ENCODE measurements at places on chromosomes 7 and 10.

DNA sequence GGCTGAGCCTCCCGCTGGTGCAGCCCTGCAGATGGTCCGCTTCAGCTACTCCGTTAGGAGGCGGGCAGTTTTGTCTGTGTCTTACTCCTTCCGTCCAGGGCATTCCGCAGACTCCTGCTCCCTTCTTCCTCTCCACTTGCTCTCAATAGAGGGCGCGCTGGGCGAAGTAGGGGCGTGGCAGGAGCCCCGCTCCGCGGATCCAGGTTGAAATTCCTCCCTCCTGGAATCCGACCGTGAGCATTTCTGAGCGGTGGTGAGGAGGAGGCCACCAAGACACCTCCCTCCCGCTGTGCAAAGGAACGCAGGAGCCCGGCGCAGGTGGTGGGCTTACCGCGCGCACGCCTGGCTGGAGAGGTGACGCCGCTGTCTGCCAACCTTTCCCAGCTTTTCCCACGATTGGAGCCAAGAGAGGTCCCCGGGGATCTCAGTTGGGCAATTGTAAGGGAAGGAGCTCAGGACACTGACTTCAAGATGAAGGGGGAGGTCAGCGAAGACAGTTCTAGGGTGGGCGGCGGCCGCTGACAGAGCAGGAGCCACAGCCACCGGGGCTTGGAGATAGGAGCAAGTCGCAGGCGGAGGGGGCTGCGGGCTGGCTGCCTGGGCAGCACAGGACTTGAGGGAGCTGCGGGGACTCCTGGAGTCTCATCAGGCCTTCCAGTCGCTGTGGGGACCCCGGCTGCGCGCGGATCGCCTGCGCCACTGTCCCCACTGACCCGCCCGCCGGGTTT lies 1011.3 kb downstream of the XPNPEP1 start:
- DNase-seq: no peak

DNA sequence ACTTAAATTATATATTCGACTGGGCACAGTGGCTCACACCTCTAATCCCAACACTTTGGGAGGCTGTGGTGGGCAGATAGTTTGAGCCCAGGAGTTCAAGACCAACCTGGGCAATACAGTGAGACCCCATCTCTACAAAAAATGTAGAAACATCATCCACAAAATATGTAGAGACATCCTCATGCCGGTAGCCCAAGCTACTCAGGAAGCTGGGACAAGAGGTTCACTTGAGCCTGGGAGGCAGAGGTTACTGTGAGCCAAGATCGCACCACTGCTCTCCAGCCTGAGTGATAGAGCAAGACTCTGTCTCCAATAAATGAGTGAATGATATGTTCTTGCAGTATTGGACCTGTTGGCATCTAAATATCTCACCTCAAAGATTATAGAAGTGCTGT lies 22.6 kb upstream of the TNS3 start:
- DNase-seq: no peak

DNA sequence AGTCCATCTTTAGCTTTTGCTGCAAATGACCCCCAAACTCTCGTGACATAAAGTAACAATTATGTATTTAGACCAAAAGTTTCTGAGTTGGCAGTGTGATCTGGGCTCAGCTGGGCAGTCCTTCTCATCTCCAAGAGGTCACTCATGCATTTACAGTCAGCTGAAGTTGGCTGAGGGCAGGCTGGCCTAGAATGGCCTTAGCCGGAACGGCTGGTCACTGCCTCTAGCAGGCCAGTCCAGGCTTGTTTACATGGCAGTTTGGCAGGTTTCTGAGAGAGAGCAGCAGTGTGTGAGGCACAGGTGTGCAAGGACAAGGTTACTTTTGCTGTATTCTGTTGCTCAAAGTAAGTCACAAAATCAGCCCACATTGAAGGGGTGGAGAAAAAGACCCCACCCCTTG lies 200.0 kb upstream of the AGK start:
- DNase-seq: no peak

DNA sequence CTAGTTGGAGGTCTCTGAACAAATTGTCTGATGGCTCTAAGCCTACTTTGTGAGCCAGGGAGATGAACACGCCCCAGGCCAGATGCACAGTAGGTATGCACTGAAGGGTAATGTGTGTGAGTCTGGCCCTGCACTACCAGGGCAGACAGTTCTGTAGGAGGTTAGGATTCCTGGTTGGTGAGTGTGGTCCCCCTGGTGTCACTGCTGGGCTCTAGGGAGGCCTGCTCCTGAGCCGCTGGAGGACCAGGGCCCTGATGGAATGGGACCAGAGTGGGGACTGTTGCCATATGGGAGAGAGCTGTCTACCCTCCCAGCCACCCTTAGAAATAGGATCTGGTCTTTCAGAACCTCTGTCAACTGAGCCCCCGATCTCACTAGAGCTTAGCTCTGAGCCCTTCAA lies 42.0 kb downstream of the CDH23 start:
- no peak for DNase-seq

DNA sequence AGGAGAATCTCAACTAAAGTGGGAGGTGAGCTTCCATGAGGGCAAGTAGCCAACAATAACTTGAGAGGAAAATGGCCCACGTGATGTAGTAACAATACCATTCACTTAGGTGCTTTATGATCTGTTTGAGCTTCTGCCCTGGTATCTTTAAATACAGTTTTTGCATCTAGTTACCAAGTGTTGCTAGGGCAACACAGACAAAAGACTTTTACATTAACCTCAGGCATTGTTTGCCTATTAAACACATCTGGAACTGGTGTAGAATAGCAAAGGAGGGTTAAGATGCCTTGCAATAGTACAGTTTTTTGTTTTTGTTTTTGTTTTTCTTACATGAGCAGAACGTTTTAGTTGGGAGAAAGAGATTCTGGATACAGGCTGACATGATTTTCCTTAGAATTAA lies 97.7 kb upstream of the MTPN start:
- DNase-seq: no peak

- no peak for DNase-seq
Observed at GRCh38 chr7:140300243-140301136, 97.8 kb downstream of the SLC37A3 start.

GRCh38 chr7:96266580-96266979 lies 55.3 kb downstream of the SLC25A13 start:
- no peak for DNase-seq

- no peak for DNase-seq
Observed at GRCh38 chr7:155580367-155580766, 34.0 kb upstream of the CNPY1 start.

DNA sequence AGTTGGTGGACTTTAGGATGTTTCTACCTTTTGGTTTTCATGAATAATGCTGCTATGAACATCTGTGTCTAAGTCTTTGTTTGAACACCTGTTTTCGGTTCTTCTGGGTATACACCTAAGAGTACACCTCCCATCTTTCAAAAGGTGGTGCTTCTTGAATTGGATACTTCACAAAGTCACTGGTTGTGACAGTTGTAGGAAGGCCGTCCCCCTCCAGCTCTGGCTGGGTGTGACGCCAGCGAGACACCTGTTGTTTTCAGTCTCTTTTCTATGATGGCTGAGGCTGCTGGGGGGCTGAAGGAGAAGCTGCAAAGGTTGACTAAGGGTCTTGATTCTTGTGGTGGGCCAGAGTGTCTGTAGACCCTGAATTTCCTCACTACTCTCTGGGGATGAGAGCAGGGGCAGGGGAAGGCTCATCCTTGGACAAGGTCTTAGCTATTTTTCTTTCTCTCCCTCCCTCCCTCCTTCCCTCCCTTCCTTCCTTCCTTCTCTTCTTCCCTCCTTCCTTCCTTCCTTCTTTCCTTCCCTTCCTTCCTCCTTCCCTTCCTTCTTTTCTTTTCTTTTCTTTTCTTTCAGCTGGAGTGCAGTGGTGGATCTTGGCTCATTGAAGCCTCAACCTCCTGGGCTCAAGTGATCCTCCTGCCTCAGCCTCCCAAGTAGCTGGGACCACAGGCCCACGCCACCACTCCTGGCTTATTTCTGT lies 5.6 kb downstream of the NEURL1 start:
- DNase-seq: no peak

- DNase-seq: no peak
Observed at GRCh38 chr10:61024151-61024855, 80.3 kb upstream of the RHOBTB1 start.

GRCh38 chr7:47326220-47326619 lies 255.7 kb downstream of the TNS3 start:
- no peak for DNase-seq

- no peak for DNase-seq
Observed at GRCh38 chr10:114017271-114017670, 26.4 kb upstream of the ADRB1 start.

- no peak for DNase-seq
Observed at GRCh38 chr10:1255600-1256431, 199.6 kb downstream of the WDR37 start.

- DNase-seq: no peak
Observed at GRCh38 chr7:5344342-5344741, 61.6 kb downstream of the SLC29A4 start.

DNA sequence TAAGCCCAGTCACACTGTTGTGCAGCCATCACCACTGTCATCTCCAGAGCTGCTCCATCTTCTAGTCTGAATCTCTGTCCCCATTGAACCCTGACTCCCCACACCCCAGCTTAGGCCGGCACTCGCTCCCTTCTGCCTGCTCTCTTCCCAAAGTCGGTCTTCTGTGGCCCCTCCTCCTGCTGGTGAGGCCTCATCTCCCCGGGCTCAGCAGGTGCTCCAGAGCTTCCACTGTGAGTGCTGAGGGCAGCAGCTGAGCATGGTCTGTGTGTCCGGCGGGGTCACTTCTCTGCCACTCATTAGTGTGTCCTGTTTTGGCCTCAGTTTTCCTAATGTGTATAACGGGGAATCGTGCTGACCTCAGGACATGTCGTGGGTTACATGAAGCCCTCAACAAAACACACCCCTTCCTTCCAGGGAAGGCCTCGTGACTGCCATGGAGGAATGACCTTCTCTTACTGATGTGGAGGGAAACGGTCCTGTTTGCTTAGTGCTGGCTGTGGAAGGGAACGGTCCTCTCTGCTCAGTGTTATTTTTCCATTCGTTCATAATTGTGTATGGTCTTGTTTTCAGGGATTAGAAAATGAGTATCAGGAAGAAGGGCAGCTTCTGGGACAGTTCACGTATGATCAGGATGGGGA lies 4.3 kb upstream of the GET4 start:
- no peak for DNase-seq

Data from Panc1 (cell line).